ENCODE measurements at places on chromosomes 5 and 9.

GRCh38 chr9:78004478-78005229, 27.0 kb downstream of the GNAQ start:
- DNase-seq, result no peak

GRCh38 chr9:137540536-137540935, 9.7 kb downstream of the PNPLA7 start:
- no peak for DNase-seq

DNA sequence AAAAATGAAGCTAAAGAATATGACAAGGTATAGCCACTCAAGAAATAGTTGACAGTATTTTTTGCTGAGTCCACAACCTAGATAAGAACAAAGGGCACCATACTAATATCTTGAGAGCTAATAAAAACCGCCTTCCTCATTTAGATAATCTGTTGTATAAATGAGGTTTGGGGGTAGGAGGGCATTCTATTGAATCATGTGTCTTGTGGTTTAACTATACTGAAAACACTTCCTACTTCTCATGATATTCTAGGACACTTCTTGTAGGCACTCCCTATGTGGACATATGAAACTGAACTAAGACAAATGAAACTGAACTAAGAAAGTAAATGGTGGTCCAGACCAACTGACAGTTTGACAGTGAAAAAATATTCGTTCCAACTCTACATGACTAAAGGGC, 1268.5 kb upstream of the C9orf72 start:
- no peak for DNase-seq

GRCh38 chr5:125582352-125582751, 835.9 kb upstream of the ZNF608 start:
- DNase-seq, result no peak

- DNase-seq, result no peak
Observed at GRCh38 chr5:131382407-131383395, 118.8 kb downstream of the CDC42SE2 start.

- no peak for DNase-seq
Observed at GRCh38 chr9:135033487-135033886, 54.0 kb upstream of the OLFM1 start.
